Activated CD8-positive, alpha-beta T cell treated with anti-CD3 and anti-CD28 coated beads for 36 hours (primary cell): ENCODE measurements at places on chromosomes 6 and 20.

- no peak for DNase-seq
Measured at GRCh38 chr20:57770852-57771720, 61.3 kb upstream of the PMEPA1 start.

- peak; percentile 17 for DNase-seq
Measured at GRCh38 chr6:134315974-134316441, 1.9 kb downstream of the SGK1 start.

DNA sequence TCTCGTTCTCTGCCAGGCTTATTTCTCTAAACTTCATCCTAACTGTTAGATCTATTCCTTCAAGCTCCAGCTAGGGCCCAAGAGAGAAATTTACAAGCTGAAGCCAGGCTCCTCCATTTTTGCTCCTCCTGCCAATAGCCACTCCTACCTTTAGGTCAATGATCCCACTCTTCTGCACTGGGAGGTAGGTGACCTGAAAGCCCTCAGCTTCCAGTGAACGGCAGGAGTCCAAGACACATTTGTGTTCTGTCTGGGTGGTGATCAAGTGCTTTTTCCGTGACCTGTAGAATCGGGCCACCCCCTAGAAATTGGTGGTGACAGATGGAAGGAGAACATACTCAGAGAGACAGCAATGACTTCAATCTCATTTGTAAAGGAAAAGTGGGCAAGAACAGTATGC is 8.9 kb downstream of the NFS1 start:
- no peak for DNase-seq

DNA sequence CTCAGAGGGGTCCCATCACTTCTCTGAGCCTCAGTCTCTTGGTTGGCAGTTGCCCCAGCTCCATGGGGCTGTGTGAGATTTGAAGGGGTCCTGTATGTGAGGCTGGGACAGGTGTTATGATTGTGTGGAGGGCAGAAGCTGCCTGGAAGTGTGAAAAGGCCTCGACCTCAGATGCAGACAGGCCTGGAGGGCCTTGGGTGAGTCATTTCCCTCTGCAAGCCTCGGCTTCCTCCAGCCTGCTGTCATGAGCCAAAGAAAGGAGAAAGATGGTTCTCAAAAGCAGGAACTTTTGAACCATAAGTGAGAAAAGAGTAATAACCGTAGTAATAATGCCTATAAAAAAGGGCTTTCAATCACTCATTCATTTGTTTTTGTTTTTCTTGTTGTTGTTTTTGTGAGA is 37.5 kb downstream of the SNAI1 start:
- peak; percentile 37 for DNase-seq

DNA sequence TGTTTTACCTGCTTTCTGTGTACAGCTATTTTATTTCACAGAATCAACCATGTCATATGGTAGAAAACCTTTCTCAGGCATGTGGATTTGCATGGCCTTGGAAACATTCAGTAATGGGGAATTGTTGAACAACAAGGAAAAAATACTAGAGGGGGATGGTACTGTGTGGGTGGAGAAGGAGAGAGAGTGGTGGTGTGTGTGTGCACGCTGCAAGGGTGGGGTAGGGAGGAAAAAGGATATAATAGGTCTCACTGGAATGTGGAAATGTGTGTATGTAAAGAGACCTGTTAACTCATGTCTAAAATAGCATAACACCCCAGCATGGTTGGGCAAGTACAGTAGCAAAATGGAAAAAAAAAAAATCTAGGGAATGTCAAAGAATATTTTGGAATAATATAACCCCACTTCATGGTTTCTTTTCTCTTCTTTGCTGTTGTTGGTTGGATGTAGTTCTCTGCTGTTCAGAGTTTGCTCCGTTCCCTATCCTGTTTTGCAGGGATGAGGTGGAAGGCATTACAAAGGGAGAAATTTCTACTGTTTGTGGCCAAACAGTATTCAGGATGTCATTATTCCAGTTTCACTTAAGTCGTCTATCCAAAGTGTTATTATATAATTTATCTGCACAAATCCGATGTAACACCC is 93.9 kb upstream of the CITED2 start:
- no peak for DNase-seq

GRCh38 chr6:155530219-155530834 is 74.7 kb upstream of the NOX3 start:
- peak; percentile 35 for DNase-seq

- DNase-seq: no peak
Measured at GRCh38 chr20:35007413-35007812, 51.7 kb downstream of the MYH7B start.

GRCh38 chr6:49269190-49269589 is 193.9 kb downstream of the MMUT start:
- DNase-seq: no peak

- no peak for DNase-seq
Measured at GRCh38 chr6:73724389-73724788, 28.4 kb downstream of the CD109 start.

- no peak for DNase-seq
Measured at GRCh38 chr6:44621846-44622245, 234.3 kb downstream of the CDC5L start.

DNA sequence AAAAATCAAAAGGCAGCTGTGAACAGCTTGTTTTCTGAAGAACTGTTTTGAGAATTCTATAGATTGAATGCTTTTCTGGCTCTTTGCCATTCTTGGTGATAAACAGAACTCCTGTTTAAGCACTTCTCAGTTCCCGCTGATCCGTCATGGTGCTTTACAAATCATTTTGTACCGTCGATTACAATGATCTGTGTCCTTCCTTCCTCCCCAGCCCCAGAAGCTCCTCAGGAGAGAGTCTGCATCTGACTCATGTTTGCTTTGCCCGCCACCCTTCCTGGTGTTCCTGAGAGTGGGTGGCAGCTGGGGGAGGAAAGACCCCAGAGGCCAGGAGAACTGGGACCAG is 538.6 kb upstream of the MARCKS start:
- no peak for DNase-seq

GRCh38 chr6:42179261-42179944 is 6.2 kb downstream of the GUCA1A start:
- DNase-seq: no peak

- DNase-seq: peak; percentile 79
Measured at GRCh38 chr20:49484180-49485140, 2.0 kb upstream of the KCNB1 start.

GRCh38 chr6:33508935-33509926 is 54.9 kb downstream of the ZBTB9 start:
- no peak for DNase-seq

GRCh38 chr6:33589731-33590530 is 9.9 kb upstream of the BAK1 start:
- DNase-seq: peak; percentile 75

GRCh38 chr6:47237196-47237595 is 72.5 kb downstream of the TNFRSF21 start:
- no peak for DNase-seq

- DNase-seq: no peak
Measured at GRCh38 chr6:30926644-30927043, 5.3 kb downstream of the SFTA2 start.

GRCh38 chr6:166483573-166484250 is 101.0 kb upstream of the MPC1 start:
- no peak for DNase-seq

DNA sequence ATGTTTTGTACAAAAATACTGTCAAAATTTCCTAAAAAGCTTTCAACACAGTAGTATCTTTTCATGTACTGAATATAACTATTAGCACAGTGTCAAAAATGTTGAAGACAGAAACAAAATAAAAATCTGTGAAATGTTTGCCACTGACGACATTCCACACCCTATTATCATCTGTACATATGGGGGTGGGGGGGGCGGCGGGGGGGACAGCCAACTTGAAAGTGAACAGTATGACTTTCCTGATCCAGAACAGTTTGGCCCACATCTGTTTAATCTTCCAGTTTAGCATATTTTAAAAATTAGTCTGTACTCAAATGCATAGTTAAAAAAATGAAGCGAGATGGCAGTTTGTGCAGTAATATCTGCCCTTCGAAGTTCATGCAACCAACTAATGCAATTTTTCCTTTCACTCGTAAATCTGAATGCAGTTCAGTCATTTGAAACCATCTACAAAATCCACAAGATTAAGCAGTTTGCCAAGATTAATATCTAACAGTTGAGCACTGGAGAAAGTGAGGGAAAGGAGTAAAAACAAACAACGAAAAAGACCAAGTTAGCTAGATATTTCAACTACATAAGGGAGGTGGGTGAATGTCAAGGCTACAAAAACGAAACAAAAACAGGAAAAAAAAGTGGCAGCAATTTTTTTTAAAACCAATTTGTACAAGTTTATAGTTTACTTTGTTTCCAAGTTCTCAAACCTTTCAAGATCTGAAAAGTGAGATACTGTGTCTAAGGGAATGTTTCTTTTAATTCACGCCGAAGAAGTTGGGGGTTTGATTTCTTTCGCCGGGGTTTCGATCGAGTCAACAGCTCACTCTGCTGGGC is 1.9 kb downstream of the CITED2 start:
- DNase-seq: no peak

GRCh38 chr20:16100111-16100510 is 473.1 kb downstream of the KIF16B start:
- DNase-seq: no peak

- no peak for DNase-seq
Measured at GRCh38 chr6:111478749-111479148, 4.3 kb downstream of the REV3L start.

GRCh38 chr6:13761361-13762036 is 49.9 kb upstream of the RANBP9 start:
- no peak for DNase-seq
